ENCODE measurements at places on chromosomes 3 and 15. TPM values are rescaled to one million over a fixed set of nuclear protein-coding genes. Genes with fewer than 3 reads are reported as not detected.

The CD200R1 gene
- total RNA-seq = 1.8 TPM

- H3K36me3 ChIP-seq = peaks cover 24% of the 10 kb centered on the region
- DNase-seq = no peak
- H3K4me1 ChIP-seq = peaks cover 11% of the 10 kb centered on the region
- no peak overlapping the region for H3K27ac ChIP-seq
- no peak overlapping the region for H3K4me3 ChIP-seq
These were observed 1097.1 kb downstream of the ROBO1 start for GRCh38 chr3:78670746-78671145.

The FOXL2NB gene
- total RNA-seq = not detected

GRCh38 chr15:65032801-65033537 is 3.5 kb upstream of the MTFMT start:
- peaks cover 8% of the 10 kb centered on the region for H3K27me3 ChIP-seq
- no peak for DNase-seq
- H3K4me3 ChIP-seq = no peak overlapping the region
- no peak overlapping the region for H3K27ac ChIP-seq

The CACNA1D gene
- 2.8 TPM for total RNA-seq

GRCh38 chr3:4994823-4995499 is 15.7 kb downstream of the BHLHE40 start:
- H3K4me3 ChIP-seq = no peak overlapping the region
- H3K36me3 ChIP-seq = no peaks in the 10 kb centered on the region
- no peak for DNase-seq
- H3K4me1 ChIP-seq = peaks cover 24% of the 10 kb centered on the region

DNA sequence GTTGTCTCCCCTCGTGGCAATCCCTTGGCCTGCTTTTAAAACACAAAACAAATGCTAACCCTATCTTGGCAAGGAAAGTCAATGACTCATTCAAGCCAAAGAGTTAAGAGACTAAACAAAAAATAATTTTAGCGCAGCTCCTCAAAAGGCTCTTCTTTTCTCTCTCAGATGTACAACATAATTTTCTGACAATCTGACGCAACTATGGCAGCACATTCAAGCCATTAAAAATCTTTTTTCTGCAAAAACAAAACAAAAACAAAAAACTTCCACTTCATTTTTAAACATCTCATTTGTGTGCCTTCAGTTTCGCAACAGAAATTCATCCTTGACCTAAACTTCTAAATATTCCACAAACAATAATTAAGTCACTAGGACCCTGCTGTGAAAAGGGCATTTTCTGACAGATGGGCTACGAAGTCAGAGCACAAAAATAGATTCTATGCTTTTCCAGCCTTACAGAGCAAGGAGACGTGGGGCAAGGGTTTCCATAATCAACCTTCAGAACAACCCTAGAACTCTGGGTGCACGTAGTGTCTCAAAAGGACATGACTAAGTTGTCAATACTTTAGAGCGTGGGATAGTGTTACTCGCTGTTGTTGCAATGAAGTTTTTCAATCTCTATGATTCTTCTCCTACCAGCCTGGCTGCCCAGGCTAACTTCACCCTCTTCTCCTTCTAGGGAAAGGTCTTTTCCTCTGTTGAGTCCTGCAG is 84.3 kb downstream of the MB21D2 start:
- H3K4me1 ChIP-seq = peaks cover 43% of the 10 kb centered on the region
- H3K27me3 ChIP-seq = no peaks in the 10 kb centered on the region
- DNase-seq = no peak
- H3K4me3 ChIP-seq = no peak overlapping the region
- H3K27ac ChIP-seq = peak overlapping the region; percentile 13

GRCh38 chr15:39192351-39192750 is 388.5 kb upstream of the THBS1 start:
- no peaks in the 10 kb centered on the region for H3K27me3 ChIP-seq
- peaks cover 29% of the 10 kb centered on the region for H3K4me1 ChIP-seq
- no peaks in the 10 kb centered on the region for H3K36me3 ChIP-seq
- H3K4me3 ChIP-seq = no peak overlapping the region

GRCh38 chr15:58148633-58149445 is 10.7 kb downstream of the AQP9 start:
- H3K36me3 ChIP-seq = no peaks in the 10 kb centered on the region
- no peak overlapping the region for H3K27ac ChIP-seq
- peaks cover 2% of the 10 kb centered on the region for H3K4me1 ChIP-seq
- no peak for DNase-seq

- DNase-seq = no peak
- peaks cover 40% of the 10 kb centered on the region for H3K36me3 ChIP-seq
- no peak overlapping the region for H3K4me3 ChIP-seq
- no peaks in the 10 kb centered on the region for H3K27me3 ChIP-seq
- H3K27ac ChIP-seq = no peak overlapping the region
These were observed 75.2 kb downstream of the NEO1 start for GRCh38 chr15:73127302-73127936.

DNA sequence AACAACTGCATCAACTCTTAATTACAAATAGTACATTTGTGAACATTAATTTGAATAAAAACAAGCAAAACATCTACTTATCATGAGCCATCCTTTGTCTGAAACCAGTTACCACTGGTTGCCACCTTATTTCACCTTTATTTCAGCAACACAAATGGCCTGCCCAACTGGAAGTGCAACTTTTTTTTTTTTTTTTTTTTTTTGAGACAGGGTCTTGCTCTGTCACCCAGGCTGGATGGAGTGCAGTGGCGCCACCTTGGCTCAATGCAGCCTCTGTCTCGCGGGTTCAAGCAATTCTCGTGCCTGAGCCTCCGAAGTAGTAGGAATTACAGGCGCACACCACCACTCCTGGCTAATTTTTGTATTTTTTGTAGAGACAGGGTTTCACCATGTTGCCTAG is 13.1 kb downstream of the WDR82 start:
- H3K4me3 ChIP-seq = no peak overlapping the region
- no peak for DNase-seq
- H3K4me1 ChIP-seq = peaks cover 7% of the 10 kb centered on the region
- H3K36me3 ChIP-seq = peaks cover 53% of the 10 kb centered on the region
- no peaks in the 10 kb centered on the region for H3K27me3 ChIP-seq

- peaks cover 53% of the 10 kb centered on the region for H3K36me3 ChIP-seq
- peaks cover 63% of the 10 kb centered on the region for H3K4me1 ChIP-seq
- no peaks in the 10 kb centered on the region for H3K27me3 ChIP-seq
- no peak overlapping the region for H3K27ac ChIP-seq
- H3K4me3 ChIP-seq = no peak overlapping the region
These were observed 11.1 kb downstream of the TLE3 start for GRCh38 chr15:70086636-70087035.

DNA sequence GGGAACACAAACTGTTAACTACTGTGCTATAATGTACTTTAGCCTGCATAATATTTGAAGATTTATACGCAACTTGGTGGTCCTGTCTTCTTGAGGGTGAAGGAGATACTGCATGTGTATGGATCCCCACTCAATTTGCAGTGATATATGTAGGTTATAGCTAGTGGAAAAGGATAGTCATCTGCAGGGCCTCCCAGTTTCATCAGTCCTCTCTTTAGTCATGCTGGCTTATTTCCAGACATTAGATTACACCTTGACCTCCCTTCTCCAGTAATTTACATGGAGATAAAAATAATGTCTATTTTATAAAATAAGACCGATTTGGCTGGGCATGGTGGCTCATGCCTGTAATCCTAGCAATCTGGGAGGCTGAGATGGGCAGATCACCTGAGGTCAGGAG is 3.7 kb downstream of the NR1D2 start:
- H3K36me3 ChIP-seq = no peaks in the 10 kb centered on the region
- DNase-seq = no peak
- peaks cover 46% of the 10 kb centered on the region for H3K4me1 ChIP-seq
- no peaks in the 10 kb centered on the region for H3K27me3 ChIP-seq
- no peak overlapping the region for H3K27ac ChIP-seq

The SOX14 gene
- 0.44 TPM for total RNA-seq

GRCh38 chr15:87931584-87931983 is 325.0 kb downstream of the NTRK3 start:
- DNase-seq = no peak
- no peak overlapping the region for H3K4me3 ChIP-seq
- H3K27ac ChIP-seq = no peak overlapping the region

DNA sequence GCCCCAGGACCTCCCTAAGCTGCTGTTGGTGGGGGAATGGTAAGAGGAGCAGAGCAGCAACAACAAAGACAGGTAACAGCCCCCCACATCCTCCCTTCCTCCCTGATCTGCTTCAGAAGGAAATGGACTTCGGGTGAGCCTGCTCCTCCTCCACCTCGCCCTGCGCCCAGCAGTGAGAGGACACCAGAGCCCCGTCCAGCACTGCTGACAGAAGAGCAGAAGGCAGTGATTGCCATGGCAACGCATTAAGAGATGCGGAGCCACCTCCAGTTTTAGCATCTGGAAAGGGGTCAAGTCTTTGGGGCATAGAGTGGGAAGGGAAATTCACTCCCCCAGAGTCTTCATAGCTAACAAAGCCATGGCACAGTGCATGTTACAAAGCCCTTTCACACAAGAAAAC is 77.6 kb upstream of the HRH1 start:
- peaks cover 33% of the 10 kb centered on the region for H3K27me3 ChIP-seq
- no peaks in the 10 kb centered on the region for H3K4me1 ChIP-seq
- H3K27ac ChIP-seq = no peak overlapping the region

DNA sequence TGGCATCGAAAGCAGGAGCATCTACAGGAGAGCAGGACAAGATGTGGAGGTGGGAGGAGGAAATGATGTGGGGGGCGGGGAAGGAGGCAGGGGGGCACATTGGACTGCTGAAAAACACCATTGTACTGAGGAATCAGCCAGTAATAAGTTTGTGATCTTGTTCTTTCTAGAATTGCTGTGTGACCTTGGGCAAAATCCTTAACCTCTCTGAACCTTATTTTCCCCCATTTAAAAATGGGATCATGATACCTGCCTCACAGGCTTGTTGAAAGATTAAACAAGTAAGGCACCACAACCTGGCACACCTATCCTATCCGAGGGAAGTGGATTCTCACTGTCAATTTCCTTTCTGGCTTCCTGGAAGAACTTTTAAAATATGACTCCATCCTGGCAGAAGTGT is 56.9 kb upstream of the ARRDC4 start:
- H3K4me1 ChIP-seq = no peaks in the 10 kb centered on the region
- no peak for DNase-seq
- peaks cover 47% of the 10 kb centered on the region for H3K27me3 ChIP-seq

GRCh38 chr3:171976526-171976925 is 62.9 kb upstream of the FNDC3B start:
- no peak for DNase-seq
- no peak overlapping the region for H3K27ac ChIP-seq
- peaks cover 10% of the 10 kb centered on the region for H3K4me1 ChIP-seq
- H3K4me3 ChIP-seq = no peak overlapping the region

The CD276 gene
- total RNA-seq = 178 TPM

GRCh38 chr3:42070524-42070923 is 20.6 kb upstream of the TRAK1 start:
- DNase-seq = no peak
- H3K27ac ChIP-seq = peak overlapping the region; percentile 16
- no peaks in the 10 kb centered on the region for H3K27me3 ChIP-seq
- H3K36me3 ChIP-seq = no peaks in the 10 kb centered on the region
- no peak overlapping the region for H3K4me3 ChIP-seq
- H3K4me1 ChIP-seq = peaks cover 54% of the 10 kb centered on the region

DNA sequence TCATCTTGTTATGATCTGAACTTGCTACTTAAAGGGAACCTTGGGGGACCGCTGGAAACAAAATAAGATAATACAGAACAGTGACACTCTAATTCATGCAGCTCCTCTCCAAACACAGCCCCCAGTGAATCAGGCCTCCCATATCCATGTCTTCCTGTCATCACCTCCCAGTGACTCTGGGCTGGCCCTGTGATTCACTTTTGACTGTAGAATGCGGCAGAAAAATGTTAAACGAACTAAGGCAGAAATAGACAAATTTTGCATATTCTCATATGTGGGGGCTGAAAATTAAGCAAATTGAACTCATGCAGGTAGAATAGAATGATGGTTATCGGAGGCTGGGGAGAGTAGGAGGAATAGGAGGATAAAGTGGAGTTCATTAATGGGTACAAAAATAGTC is 20.2 kb upstream of the GADL1 start:
- H3K4me3 ChIP-seq = no peak overlapping the region
- no peaks in the 10 kb centered on the region for H3K36me3 ChIP-seq
- H3K4me1 ChIP-seq = peaks cover 2% of the 10 kb centered on the region
- no peaks in the 10 kb centered on the region for H3K27me3 ChIP-seq
- DNase-seq = no peak

DNA sequence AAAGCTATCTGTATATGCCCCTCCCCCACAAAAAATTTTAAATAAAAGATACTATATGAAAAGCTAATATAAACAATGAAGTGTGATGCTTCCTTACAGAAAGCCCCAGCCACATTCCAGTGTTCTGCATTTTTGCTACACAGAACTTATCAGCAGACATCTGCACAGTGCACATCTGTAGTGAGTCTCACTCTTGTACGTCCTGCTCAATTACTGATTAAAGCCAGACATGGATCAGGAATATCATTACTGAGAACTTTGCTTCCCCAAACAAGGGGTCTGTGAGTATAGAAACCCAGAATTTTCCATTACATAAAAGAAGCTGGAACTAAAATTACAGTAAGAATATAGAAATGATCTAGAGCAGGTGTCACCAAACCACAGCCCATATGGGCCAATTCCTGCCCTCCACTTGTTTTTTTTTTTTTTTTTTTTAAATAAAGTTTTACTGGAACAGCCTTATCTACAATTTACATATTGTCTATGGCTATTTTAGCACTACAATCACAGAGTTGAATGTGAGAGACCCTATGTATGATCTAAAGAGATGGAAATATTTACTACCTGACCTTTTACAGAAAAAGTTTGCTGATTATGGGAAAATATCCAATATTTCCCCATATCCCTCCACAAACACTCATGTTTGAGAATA is 45.7 kb downstream of the UBP1 start:
- H3K4me3 ChIP-seq = no peak overlapping the region
- DNase-seq = no peak
- no peaks in the 10 kb centered on the region for H3K4me1 ChIP-seq
- no peak overlapping the region for H3K27ac ChIP-seq

DNA sequence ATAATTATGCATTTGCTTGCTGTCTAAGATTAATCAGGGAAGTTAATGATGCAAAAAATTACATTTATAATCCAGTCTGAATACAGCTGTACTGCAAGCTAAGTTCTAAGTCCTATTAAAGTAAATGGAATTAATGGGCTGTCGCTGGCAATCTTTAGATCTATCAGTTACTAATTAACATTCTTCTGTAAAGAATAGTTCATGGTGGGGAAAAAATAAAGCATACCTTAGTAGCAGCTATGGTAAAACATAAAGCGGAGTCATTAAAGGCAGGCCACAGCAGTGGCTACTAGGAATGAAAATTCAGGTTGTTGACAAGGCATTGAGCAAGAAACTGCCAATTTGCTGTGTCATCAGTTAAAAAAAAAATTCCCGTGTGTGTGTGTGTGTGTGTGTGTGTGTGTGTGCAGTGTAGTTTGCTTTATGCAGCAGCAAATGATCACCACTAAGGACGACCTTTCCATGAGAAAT is 129.8 kb downstream of the ZNF385D start:
- no peak overlapping the region for H3K27ac ChIP-seq
- H3K4me1 ChIP-seq = peaks cover 16% of the 10 kb centered on the region
- DNase-seq = no peak
- no peaks in the 10 kb centered on the region for H3K27me3 ChIP-seq

The CCNL1 gene
- 261 TPM for total RNA-seq

GRCh38 chr3:121995161-121996137 is 26.6 kb downstream of the ILDR1 start:
- no peak overlapping the region for H3K27ac ChIP-seq
- DNase-seq = no peak
- peaks cover 8% of the 10 kb centered on the region for H3K4me1 ChIP-seq
- H3K4me3 ChIP-seq = no peak overlapping the region

GRCh38 chr15:100761290-100761935 is 118.2 kb upstream of the ALDH1A3 start:
- H3K27me3 ChIP-seq = peaks cover 16% of the 10 kb centered on the region
- no peak overlapping the region for H3K27ac ChIP-seq

GRCh38 chr3:10398341-10398740 is 77.4 kb upstream of the SEC13 start:
- no peaks in the 10 kb centered on the region for H3K36me3 ChIP-seq
- peaks cover 21% of the 10 kb centered on the region for H3K27me3 ChIP-seq
- no peak for DNase-seq
- H3K4me1 ChIP-seq = no peaks in the 10 kb centered on the region

Data from mesothelial cell of epicardium (in vitro differentiated cells).